ENCODE measurements at places on chromosomes 16 and 17.

DNA sequence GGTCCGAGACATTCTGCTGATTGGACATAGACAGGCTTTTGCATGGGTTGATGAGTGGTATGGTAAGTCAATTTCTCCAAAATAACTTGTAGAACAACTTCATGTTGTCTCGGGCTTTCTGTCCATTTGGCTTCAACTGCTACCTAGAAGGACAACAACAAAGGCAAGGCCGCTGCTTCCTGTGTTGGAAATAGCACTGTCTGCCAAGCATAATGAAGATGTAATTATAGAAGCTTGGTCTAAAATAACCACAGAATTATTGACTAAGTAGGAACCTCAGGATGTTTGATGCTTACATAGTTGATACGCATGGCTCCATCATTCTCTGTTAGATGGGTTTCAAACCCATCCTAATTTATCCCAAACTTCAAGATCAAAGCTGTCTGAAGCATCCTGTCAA, 42.3 kb upstream of the NOL11 start:
- DNase-seq = no peak

DNA sequence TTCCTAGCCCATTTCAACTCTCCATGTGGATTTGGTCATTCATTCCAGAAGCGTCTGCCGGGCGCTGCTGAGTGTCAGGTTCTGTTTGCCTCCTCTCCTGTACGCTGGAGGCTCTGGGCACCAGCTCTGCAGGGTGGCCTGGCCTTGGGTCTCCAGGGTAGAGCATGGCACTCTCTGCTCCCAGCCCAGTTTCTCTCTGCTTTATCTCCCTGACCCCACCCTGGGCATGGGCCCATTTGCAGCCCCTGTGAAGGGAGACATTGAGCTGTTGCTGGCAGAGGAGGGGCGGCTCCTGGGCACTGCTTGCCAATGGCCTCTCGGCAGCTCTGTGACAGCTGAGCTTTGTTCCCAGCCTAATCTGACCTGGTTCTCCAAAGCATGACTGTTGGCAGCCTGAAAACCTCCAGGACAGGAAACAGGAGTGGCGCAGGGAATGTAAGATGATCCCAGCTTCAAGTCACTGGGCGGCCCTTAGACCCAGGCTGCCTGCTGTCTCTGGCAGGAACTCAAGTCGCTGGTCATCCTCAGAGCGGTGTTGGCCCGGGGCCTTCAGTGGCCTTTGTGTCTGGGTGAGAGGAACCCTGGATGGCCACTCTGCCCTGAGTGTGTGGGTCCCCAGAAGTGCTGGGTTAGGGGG, 146.8 kb downstream of the SEC14L1 start:
- peak; percentile 63 for DNase-seq

GRCh38 chr17:70099884-70100283, 24.9 kb downstream of the KCNJ16 start:
- DNase-seq = no peak

GRCh38 chr16:14629612-14629918, 495 bp downstream of the PARN start:
- no peak for DNase-seq

GRCh38 chr17:76421044-76421407, 31.9 kb downstream of the UBE2O start:
- no peak for DNase-seq

DNA sequence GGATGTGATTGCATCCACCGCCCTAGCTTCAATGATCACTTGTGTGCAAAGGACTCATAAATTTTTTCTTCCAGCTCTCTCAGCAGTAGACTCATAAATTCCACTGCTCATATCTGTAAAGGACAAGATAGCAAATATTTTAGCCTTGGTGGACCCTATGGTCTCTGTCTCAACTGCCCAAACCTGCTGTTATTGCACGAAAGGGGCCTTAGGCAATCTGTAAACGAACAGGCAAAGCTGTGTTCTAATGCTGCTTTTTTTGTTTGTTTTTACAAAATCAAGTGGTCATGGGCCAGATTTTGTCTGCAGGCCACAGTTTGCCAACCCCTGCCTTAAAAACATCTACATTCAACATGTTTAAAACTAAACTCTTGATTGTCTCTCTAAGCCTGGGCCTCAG, 34.1 kb downstream of the FAM20A start:
- no peak for DNase-seq

DNA sequence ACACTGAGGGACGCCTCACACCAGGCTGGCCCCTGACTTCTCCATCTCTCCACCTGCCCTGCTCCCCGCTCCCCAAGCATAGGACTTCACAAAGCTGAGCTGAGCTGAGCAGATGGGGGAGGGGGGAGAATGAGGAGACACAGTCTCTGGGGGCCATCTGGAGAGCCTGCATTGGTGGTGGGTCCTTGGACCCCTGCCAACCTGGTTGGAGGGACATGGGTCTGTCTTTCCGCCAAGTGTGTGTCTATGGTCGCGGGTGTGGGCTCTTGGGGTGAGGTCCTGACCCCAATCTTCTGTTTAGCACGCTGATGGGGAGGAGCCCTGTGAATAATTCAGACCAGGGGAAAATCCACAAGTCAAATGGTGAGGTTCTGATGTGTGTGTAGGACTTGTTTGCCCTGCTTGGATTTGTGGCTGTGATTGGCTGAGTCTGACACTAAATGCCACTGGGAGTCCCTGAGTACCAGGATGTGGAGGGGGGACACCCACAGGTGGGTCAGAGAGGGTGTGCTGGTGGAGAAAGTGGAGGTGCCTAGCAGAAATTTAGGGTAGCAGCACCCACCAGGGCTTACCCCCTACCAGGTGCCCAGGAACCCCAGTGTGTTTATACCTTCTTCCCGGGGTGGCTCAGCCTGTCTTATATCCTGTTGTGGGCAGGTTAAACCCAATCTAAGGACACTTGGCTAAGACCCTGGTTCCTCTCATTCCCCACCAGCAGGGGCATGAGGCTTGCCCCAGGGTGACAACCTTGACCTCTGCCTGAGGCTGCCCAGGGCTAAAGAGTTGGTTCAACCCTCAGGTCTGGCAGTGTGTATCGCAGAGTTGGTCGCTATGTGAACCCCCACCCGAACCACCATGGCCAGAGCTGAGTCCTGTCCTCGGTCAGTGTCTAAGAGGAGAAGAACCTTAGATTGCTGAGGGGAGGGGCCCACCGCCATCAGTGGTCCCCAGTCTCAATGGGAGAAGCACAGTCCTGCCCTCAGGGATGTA, 2.1 kb downstream of the FMNL1 start:
- no peak for DNase-seq

DNA sequence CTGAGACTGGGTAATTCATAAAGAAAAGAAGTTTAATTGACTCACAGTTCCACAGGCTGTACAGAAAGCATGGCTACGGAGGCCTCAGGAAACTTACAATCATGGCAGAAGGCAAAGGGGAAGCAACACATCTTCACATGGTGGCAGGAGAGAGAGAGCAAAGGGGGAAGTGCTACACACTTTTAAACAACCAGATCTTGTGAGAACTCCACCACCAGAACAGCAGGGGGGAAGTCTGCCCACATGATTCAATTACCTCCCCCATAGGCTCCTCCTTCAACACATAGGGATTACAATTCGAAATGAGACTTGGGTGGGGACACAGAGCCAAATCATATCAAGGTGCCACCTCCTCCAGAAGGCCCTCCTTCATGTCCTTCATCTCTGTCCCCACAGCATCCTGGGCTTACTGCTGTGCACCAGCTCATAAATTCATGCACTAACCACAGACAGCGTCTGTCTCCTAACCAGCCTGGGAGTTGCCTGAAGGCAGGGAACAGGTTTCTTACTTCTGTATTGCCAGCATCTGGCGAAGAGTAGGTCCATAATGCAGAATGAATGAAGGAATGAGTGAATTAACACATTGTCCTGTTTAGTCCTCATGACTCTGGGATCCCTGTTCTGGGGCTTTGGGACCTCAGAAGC, 74.4 kb downstream of the WSB1 start:
- no peak for DNase-seq

DNA sequence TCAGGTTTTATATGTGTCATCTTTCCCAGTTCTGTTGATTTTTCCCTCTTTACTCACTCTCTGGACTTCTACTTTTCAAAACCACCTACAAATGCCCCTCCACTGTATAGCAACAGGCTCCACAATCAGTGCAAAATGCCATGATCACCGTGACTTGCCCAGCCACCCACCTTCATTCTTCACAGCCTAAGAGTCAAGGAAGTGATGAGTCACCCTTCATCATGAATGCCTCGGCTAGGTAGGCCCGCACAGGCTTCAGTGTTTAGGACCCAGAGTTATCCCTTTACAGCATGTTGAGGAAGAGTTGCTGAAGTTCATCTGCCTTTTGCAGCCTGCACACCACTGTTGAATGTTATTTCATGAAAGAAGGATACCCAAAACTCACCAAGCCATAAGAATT, 158.6 kb downstream of the PMP22 start:
- no peak for DNase-seq

DNA sequence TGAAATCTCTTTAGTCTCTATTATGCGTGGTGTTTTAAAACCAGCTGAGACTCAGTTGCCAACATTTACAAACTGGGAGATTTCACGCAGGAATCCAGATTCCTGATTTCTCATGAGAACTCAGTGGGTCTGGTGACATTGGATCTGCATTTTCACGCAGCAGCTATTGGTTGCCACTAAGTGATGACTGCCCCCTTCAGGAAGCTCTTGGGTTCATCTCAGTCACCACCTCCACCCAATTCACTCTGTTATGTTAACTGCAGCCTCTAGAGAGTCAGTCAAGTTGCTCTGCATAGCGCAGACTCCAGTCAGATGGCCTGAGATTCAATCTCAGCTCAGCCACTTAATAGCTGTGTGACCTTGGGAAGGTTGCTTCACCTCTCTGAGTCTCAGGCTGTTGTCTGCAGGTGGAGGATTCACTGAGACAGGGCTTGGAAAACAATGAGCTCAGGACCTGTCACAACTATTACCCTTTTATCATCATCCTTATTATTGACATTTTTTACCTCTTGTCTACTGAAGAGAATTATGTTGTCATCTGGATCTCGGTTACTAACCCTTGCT, 6.4 kb downstream of the SHISA9 start:
- no peak for DNase-seq

DNA sequence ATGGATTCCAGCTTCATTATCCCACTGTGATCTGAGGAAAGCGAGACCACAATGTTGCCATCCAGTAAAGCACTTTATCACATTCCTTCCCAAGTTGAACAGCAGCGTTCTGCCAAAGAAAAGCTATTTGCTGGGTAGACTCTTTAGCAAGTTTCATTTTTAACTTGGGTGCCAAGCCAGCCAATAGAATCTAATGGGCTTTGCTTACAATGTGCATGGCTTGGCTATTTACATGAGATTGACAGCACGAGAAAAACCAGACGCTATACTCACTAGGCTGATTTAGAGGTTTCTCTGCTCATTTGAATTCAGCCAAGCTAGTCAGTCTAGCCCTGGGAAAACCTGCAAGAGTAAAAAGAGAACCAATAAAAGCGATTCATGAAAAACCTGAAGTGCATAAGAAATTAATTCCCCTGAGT, 108.9 kb downstream of the CDH13 start:
- DNase-seq = no peak

DNA sequence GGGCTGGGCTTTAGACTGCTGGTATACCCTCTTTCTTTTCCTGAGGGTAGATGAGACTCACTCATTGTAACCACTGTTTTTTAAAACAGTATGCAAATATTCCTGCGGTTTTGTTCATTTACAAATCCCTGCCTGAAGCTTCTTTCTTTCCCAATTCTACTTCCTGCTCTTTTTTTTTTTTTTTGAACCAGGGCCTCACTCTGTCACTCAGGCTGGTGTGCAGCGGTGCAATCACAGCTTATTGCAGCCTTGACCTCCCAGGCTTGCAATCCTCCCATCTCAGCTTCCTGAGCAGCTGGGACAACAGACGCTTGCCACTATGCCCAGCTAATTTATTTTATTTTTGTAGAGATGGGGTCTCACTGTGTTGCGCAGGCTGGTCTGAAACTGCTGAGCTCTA, 8.0 kb upstream of the SULT1A1 start:
- no peak for DNase-seq

DNA sequence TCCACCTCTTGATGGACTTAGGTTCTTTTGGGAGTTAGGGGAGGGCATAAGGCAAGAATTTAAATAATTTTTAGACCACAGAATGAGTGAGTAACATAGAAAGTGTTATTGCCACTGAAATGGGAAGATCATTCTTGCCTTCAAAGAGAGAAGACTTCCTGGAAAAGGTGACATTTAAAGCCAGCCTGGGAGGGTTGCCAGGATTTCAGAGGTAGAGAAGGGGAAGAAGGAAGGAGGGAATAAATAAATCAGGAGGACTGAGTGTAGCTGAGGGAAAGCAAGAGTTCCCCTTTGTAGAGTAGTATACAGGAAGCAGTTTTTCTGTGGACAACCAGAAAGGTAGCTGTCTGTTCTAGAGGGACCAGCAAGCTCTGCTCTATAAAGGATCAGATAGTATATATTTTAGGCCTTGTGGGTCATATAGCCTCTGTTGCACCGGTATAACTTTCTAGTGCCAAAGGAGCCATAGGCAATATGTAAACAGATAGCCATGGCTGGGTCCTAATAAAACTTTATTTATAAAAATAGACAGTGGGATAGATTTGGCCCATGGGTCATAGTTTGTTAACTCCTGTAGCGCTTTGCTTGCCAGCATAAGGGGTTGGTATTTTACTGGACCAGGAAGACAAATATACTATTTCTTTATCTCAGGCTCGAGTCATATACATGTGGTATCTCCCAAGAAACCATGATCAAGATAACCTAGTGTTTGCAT, 147.2 kb upstream of the CACNG5 start:
- no peak for DNase-seq

Measured in DMS 273 treated with DMSO at 0.1 percent for 48 hours (cell line).